ENCODE measurements at places on chromosomes 6 and 20.

GRCh38 chr20:62132421-62132820 lies 10.1 kb downstream of the LSM14B start:
- DNase-seq = no peak

GRCh38 chr6:11538052-11538818 lies 686 bp downstream of the TMEM170B start:
- DNase-seq = no peak

- DNase-seq = no peak
These were observed 508.0 kb upstream of the ADGRB3 start for GRCh38 chr6:68127074-68127473.

GRCh38 chr6:158758941-158759479 lies 60.2 kb downstream of the EZR start:
- DNase-seq = no peak

DNA sequence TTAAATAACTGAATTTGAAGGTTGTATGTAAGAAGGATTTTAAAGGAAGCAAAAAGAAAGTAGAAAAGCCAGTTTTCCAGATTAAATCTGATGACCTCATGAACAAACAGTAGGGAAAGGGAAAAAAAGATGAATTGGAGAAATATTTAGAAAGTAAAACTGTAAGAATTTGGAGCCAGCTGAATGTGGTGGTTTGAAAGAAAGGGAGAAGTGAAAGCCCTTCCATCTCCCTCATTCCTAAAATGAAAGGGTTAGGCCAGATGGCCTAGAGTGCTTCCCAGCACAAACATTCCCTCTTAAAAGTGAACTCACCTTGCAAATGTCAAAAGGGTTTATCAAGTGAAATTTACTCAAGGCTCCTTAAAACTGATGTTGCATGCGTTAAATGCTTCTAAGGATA lies 139.3 kb upstream of the COL21A1 start:
- no peak for DNase-seq
